Activated CD4-positive, alpha-beta T cell treated with anti-CD3 and anti-CD28 coated beads, Interleukin-2, Interleukin-6, amounts not matched to agents 100 ng/mL and 50 ng/mL, durations not matched to agents 16 hours and 8 hours (primary cell): ENCODE measurements at places on chromosomes 2 and 18.

GRCh38 chr2:153487448-153487847, 8.9 kb upstream of the RPRM start:
- DNase-seq, result no peak

GRCh38 chr2:173948842-173949241, 16.3 kb downstream of the SP3 start:
- DNase-seq, result no peak

- peak; percentile 36 for DNase-seq
Observed at GRCh38 chr2:71130905-71131244, 441 bp downstream of the MPHOSPH10 start.

DNA sequence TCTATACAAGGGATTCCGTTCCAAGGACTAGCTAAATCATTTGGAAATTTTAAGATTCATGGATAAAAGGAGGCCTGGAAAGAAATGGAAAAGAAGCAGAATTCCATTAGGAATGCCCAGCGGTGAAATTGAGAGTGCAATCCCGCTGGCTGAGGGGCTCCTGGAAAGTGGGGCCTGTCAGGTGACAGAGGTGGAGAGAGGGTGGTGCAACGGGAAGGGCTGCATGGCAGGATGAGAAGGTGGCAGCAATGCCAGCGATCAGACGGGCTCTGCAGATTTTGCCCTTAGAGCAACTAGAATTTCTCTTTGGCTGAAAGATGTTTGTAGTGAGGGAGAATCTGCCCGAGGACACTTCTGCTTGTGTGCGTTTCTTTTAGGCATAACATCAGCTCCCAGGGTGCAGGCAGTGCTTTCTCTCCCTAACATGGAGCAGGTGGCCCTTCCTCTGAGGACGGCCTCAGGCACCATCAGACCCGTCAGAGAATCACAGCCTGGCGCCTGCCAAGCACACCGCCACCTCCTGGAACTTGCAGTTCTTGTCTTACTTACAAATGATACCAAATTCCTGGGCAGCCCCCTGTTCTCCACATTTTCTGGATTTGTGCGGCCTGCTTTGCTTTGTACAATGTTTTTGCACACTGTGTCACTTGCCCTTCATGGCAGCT, 261.6 kb downstream of the NDUFA10 start:
- no peak for DNase-seq

DNA sequence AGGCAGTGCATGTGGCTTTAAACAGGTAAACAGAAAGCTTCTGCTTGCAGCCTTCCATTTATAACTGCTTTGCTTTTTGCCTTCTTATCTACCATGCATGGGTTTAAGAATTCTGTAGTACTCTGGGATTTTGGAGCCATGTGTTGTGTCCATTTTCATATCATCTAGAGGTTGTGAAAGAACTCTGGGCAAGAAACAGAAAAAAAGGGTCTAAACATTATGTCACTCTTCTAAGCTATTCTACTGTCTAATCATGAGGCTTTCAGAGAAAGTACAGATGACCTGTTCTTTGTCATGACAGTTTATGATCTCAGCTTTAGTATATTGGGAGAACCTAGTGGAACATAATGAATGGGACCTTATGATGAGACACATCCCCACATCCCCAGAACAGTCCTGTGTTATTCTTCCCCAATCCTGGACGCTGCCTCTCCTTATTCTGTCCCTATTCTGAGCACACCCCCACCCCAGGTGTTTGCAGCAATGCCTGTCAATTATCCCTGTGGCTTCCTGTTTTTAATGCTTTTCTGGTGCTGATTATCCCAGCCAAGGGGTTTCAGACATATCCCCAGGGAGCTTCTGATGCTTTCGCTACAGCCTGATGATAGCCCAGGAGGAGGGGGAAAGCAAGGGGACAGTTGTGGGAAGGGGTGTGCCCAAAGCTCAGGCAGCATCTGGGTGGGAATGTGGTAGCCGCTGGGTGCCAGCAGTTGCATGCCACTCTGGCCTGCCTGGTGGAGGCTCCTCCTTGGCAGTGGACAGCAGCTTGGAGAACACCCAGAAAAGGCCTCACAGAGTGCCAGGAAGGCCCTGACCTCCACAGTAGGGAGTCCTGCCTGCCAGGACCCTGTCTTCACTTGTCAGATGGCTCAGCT, 169.5 kb upstream of the MAP3K20 start:
- DNase-seq, result no peak

DNA sequence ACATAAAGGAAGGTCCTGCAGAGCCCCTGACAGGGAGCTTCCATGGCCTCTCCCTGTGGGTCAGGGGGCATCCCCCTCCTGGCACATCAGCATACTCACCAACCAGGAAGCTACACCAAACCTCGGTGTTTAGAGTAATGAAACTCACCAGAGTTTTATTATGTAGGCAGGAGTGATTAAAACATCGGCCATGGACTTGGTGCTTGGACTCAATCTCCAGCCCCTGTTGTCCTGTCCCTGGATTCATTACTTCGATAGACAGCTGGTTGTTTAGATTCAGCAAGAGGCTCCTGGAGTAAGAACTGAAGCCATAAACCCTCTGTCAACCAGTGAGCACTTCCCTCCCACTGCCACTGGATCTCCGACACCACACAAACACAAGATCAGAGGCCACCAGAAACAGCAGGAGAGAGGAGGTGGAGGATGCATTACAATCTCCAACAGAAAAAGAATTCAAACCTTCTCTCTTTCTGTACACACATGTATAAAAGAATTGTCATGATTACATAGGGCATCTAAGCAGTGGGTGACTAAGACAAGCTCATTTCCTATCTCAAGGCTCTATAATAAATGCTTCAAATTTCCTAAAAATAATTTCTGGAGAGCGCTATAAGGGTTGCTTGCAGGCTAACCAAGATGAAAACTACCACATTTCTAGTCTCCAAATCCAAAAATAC, 27.2 kb downstream of the TBC1D8 start:
- DNase-seq, result no peak

DNA sequence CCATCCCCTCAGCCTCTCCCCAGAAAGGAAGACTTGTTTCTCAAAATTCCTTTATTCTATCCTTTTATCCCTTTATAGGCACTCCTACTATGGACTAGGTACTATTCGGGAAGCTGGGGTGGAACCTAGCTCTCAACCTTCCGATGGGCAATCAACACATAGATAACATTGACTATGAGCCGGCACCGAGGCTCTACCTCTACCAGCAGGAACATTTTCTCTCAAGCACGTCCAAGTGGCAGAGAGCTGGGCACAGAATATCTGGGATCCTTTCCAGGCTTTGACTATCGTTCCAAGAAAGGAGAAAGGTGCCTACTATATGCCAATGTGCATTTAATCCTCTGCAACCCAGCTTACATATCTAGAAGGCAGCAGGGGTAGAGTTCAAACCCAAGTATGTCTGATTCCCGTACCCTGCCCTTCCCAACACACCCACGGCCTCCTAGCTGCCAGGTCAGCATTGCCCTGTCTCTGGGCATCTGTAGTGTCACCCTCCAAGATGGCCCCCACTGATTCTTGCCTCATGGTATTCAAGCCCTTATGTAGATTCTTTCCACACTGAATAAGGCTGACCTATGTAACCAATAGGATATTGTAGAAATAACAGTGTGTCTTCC, 28.3 kb downstream of the TNS1 start:
- no peak for DNase-seq

- DNase-seq, result no peak
Observed at GRCh38 chr18:48840491-48840877, 110.3 kb downstream of the SMAD7 start.

DNA sequence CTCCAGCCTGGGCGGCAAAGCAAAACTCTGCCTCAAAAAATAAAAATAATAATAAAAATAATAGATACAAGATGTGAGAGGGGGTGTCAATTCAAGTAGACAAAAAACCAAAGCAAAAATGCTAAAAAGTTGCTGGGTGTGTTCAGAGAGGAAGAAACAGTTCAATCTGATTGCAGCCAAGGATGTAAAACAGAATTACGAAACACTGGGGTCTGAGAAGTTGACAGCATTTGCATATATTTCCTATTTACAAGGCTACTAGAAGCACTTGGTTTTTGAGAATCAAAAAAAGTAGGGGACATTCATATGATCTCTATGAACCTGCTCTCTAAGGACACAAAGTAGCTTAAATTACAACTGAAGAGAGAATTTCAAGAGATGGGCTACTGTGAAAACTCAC, 7.6 kb downstream of the TRIP12 start:
- no peak for DNase-seq

GRCh38 chr18:47893939-47894699, 36.3 kb downstream of the SMAD2 start:
- DNase-seq, result no peak

GRCh38 chr2:21787941-21788340, 664.2 kb downstream of the TDRD15 start:
- no peak for DNase-seq

- DNase-seq, result no peak
Observed at GRCh38 chr2:97664636-97664970, 759 bp upstream of the ACTR1B start.

GRCh38 chr18:12515550-12515949, 107.8 kb downstream of the PRELID3A start:
- DNase-seq, result no peak

DNA sequence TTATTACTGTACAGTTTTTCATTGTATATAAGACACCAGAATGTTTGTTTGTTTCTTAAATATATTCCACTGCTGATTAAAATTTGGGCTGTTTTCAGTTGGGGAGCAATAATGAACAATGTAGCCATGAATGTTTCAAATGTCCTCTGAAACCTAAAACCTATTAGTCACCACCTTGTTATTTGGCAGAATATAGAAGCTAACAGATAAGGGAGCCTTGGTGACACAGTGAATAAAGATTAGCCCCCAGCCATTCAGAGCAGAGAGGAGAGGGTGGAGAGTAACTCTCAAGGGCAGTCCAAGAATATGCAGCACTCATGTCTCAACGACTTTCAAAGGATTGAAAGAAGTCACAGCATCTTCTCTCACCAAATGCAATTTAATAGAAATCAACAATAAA, 43.1 kb upstream of the ATP8B1 start:
- no peak for DNase-seq

GRCh38 chr2:151882786-151883445, 54.7 kb upstream of the ARL5A start:
- DNase-seq, result no peak

DNA sequence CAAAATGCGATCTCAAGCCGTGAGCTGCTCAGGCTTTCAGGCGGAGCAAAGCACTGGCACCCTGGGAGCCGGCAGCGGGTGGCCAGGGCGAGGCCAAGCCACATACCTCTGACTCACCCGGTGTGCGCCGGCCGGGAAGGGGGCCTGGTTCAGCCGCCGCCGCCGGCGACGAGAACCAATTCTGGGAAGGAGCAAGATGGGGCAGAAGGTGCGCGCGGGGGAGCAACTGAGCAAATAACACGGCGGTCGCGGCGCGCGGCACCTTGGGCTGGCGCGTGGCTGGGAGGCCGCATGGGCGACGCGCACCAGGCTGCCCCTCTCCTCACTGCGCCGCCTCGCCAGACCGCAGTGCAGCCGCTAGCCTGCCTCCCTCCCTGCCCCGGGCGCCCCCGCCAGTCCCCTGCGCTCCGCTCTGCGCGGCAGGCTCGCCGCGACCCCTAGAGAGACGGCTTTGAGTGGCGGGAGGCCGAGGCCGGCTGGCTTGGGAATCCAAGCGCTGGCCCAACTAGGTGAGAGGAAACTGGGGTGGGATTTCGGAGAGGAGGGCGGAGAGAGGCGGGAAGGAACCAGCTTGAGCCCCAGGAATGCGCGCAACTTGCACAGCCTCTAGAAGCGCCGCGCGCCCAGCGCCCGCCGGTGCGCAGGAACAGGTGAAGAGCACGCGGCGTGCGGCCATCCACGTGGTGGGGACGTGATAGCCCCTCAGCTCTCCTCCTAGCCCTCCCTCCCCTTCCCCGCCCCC, 3.2 kb downstream of the NRP2 start:
- DNase-seq, result peak; percentile 25

- peak; percentile 58 for DNase-seq
Observed at GRCh38 chr2:20135631-20136050, 84.2 kb upstream of the LAPTM4A start.

- peak; percentile 40 for DNase-seq
Observed at GRCh38 chr18:49959176-49959575, 145.8 kb upstream of the ACAA2 start.

DNA sequence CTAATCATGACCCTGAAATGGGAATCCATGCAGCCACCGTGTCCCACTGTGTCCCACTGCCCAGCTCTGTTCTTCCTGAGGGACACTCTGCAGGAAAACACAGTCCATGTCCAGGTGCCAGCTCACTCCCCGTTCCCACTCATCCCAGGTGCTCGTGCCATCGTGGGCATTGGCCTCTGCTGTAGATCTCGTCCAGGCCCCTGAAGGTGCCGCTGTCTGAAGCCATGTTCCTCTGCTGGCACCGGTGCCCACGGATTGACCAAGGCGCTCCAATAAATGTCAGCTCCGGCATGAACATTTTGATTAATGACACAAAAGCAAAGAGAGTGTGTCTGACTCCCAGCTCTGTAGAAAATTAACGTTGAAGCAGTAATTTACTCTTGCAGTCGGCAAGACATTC, 280.1 kb upstream of the SALL3 start:
- DNase-seq, result no peak

DNA sequence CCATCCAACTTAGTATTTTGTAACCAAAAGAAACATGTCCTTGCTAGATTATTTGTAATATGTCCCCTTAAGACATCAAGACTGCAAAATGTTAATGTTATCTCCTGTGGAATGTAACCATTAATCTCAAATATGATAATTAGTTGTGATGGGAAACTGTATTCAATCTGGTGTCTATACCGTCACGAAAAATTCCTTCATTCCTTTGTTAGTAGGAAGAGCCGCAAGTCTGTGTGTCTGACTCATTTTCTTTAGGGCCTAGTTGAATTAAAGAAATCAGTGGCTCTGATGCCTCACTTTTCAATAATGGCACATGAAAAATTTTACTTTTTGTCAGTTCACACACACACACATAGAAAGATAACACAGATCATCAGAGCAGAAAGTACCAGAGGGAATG, 127.1 kb upstream of the CHAC2 start:
- DNase-seq, result no peak

- no peak for DNase-seq
Observed at GRCh38 chr2:113992090-113992489, 102.2 kb downstream of the ACTR3 start.

DNA sequence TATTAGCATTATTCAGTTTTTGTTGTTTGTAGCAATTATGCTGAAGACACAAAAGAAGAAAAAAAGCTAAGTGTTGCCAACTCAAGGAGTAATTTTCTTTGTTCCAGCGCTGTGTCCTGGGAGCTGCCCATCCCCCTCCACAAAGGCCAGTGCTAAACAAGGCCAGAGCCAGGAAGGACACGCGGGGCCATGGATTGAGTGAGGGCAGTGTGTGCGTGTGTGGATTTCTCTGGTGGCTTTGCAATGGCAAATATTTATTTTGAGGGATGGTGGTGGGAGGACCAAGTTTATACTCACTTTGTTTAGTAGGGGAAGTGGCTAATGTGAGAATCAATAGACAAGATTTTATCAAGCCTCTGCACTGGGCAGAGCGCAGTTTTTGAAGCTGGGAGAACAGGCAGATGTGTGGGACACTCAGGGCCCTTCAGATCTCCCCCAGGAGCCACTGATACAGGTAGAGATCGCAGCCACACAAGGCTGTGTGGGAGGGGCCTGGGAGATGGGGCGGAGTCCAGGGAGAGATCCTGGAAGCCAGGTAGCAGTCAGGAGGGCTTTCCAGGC, 11.4 kb downstream of the AGAP1 start:
- no peak for DNase-seq
